ENCODE measurements at places on chromosomes 3 and 15.

- DNase-seq: no peak
These were observed 10.6 kb downstream of the SMC4 start for GRCh38 chr3:160409812-160410610.

DNA sequence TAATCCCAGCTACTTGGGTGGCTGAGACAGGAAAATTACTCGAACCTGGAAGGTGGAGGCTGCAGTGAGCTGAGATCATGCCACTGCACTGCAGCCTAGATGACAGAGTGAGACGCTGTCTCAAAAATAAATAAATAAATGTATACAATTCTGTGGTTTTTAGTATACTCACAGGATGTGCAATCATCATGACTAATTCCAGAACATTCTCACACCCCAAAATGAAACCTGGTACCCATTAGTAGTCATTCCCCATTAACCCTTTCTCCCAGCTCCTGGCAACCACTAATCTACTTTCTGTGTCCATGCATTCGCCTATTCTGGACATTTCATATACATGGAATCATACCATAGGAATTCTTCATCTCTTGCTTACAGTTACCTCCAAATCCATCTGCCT, 44.5 kb downstream of the LRRFIP2 start:
- DNase-seq: peak; percentile 77

GRCh38 chr3:43855674-43856299, 165.0 kb downstream of the ABHD5 start:
- DNase-seq: peak; percentile 49

GRCh38 chr3:142633073-142633472, 36.9 kb downstream of the PLS1 start:
- no peak for DNase-seq

GRCh38 chr3:38743043-38743442, 73.0 kb downstream of the SCN10A start:
- no peak for DNase-seq

- peak; percentile 82 for DNase-seq
These were observed at the start of gene ULK3 for GRCh38 chr15:74842581-74843444. ULK3 (minus strand) TSS chr15:74843156; CDS start chr15:74843105, 51 bp downstream.

- no peak for DNase-seq
These were observed 174.3 kb downstream of the SOX2 start for GRCh38 chr3:181885868-181886630.

DNA sequence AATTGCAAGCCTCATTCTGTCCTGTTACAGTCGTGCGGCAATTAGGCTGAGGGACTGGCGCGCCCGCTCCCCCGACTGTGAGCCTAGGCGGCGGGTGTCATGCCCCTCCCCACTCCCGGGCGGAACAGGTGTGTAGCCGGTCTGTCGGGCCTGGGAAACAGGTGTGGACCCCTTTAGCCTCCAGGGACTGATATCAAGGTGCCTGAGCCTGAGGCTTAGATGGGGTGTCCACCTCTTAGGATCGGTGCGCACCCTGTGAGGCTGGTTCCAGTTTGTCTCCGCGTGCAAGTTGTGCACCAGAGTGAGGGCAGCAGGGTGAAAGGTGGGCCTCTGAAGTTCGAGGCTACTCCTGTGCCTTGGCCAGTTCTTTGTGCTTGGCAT, 686 bp downstream of the VPS8 start:
- DNase-seq: peak; percentile 17

- no peak for DNase-seq
These were observed 20.6 kb upstream of the LCTL start for GRCh38 chr15:66586155-66586976.

DNA sequence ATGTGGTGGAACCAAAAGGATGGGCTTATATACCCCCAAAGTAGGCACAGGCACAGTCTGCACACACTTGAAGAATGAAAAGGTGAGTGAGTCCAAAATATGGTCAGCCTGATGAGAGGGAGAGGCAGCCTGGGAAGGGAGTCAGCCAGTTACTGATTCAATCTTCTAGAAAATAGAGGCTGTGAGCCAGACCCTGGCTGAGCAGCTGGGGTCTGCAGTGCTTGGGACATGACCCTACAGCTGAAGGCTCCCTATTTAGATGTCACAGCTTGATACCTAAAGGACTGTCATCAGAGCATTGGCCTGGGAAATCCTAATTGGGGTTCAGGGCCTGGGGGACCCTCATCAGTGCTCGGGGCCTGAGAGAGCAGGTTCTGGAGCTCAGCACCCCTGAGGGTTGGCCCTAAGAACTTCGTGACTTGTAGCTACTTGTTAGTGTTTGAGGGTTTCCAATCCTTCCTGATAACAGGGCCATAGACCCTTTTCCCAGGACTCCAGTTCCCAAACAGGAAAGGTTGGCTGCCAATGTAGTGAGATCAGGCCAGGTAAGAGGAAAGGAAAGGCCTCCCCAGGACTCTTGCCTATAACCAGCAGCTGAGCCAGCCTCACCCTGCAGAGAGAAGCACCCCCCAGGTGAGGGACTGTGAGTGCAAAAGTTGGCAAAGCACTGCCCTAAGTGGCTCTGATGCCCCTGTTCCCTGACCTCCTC, 54.7 kb upstream of the SLCO2A1 start:
- DNase-seq: no peak

DNA sequence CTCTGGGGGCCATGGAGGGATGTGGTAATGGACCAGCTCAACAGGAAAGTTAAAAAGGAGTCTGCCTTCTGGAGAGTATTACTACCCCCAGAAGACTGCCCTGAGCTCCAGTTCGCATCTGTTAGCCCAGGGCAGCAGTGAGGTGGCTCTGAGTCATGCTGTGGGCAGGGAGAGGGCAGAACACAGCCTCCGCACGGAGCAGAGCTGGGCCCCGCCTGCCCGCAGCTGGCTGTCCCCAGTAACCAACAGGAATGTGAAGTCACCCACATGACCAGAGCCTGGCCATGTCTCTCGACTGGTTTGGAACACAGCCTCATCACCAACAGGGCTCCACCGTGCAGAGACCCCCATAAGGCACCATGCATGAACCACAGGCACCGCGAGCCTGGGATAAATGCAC, 62.1 kb downstream of the CYFIP1 start:
- peak; percentile 77 for DNase-seq

Measured in mammary epithelial cell (primary cell).